ENCODE measurements at places on chromosomes 4 and X.

DNA sequence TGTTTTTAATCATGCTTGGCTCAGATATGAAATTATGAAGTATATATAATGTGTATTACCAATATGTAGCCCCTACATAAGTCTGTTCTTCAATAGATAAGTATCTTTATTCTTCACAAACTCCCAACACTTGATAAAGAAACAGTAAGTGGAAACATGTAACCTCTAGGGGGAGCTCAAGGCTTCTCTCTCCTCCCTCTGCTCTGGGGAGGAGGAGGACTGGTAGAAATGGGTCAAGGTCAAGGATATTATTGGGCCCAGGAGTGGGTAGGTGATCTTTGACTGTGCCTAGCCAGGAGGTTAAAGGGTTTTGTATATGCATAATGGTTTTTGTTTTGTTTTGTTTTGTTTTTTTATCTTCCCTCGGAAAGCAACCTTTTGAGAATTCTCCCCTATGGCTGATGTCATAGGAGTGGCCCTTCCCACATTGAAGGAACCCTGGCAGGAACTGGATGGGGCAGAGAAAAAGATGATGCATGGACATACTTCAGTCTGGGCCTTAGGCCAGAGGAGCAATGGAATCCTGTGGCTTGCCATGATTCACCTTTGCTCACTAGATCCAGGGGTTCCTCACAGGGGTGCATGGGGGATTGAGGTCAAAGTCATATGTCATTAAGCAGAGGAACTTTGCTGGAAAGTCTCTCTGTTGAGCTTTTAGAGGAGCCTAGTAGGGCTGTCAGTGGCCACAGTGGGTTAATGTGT is 460.3 kb downstream of the MID1IP1 start:
- DNase-seq = no peak

DNA sequence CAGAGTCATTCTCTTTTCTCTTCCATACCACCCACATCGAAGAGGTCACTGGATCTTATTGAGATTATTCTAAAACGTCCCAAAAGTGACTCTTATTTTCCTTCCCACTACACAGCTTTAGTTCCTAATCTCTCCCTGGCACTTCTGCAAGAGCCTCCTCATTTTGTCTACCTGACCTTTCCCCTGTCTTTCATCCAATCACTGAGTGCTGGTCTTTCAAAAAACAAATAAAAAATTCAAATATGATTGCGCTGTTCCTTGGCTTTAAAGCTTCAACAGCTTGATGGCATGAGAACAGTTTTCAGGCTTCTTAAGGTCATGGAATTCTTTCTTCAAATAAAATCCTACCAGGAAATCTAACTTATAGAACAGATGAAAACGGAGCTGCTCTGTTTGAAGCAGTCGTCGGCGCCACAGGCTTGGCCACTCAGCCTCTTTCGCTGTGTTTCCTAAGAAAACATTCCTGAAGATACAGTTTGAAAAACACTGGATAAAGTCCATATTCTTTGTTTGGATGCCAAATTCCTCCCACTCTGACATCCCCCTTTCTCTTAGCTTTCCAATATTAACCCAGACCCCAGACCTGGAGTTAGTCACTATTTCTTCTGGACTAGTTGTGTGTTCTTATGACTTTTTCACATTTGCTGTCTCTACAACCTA is 12.5 kb downstream of the SYTL5 start:
- no peak for DNase-seq

DNA sequence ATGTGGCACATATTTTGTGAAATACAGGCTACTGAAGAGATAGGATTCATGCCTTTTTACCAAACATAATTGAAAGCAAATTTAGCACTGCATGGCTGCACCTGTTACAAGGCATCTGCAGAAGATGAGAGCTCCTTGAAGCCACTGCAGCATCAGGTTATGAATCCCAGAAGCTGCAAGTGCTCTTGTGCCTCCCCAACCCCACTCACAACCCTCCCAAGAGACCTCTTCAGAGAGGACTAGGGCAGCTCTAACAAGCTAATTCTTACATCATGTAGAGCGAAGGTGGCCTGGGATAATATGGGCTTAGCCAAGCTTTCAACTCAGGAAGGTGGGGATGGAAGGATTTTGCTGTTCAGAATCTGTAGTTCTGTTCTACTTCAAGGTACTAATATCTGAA is 27.2 kb downstream of the MFAP3L start:
- DNase-seq = no peak

DNA sequence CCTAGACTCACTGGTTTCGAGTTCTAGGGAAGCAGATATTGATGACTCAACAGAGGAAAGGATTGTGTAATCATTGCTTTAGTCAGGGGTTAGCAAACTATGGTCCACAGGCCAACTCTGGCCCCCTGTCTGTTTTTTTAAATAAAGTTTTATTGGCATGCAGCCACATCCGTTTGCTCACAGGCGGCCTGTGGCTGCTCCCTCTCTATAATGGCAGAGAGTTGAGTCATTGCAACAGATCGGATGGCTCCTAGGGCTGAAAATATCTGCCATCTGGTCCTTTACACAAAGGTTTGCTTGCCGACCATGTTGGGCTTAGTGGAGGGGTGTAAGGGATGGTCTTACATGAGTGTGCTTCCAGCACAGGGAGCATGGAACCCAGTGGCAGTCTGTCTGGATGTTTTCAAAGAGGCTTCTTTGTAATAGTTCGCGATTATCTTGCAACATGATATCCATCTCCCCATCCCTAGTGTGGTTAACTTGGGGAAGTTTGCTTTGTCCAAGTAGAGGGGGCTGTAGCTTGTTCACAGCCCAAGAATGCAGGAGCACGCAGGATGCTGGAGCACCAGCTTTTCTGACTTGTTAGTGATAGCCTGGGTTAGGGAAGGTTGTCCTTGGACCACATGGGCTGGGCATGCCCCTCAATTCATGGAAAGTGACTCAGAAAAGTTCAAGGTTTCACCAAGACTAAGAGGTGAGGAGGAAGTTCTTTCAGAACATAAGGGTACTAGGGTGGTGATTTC is 59.3 kb upstream of the CLDN34 start:
- no peak for DNase-seq

DNA sequence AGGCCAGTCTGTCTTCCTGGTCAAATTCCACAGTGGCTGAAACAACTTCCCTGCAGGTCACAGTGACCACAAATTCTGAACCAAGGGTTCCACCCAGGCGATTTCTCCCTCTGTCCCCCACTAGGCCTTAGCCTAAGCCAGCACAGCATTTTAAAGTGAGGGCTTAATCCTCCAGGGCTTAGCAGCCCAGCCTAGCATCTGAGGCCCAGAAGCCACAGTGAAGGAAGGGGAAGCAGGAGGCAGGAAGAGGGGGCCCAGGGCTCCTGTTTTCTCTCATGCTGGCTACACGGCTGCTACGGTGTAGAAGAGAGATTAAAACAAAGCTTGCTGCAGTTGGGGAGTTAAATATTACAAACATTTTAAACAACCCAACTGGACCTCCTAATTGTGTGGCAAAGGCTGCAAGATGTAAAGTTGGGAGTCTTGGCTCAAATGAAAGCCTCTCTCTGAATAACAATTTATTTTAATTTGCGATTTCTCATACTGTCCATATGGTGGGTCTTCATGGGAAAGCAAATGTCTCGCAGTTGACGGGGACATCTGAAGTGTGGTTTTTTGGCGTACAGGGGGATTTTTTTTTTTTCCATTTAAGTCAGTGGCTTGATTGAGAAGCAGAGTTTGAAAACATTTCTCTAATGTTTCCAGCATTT is 170.8 kb upstream of the RAI2 start:
- no peak for DNase-seq

DNA sequence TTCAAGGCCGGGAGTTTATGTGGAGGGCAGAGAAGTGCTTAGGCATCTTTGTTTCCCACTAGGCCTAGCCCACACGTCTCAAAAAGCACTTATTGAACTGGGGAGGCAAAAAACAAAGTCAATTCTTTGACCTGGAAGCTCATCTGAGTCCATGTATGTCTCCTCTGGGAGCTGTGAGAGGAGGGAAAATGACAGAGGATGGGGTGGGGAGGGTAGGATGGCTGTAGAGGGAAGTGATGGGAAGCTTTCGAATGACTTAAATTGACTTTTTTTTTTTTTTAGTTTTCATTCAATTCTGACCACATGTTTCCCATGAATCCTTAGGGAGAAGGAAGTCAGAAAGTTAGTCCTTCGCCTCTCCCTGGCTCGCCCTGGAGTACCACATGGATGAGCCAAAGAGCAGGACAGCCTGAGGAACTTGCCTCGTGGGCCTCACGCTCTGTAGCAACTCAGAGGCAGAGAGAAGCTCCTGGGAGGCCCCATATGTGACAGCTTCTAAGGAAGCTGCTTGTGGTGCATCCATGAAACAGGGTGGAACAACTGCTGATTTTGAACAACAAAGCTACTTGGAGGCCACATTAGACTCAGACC is 45.0 kb downstream of the NHSL2 start:
- DNase-seq = no peak

DNA sequence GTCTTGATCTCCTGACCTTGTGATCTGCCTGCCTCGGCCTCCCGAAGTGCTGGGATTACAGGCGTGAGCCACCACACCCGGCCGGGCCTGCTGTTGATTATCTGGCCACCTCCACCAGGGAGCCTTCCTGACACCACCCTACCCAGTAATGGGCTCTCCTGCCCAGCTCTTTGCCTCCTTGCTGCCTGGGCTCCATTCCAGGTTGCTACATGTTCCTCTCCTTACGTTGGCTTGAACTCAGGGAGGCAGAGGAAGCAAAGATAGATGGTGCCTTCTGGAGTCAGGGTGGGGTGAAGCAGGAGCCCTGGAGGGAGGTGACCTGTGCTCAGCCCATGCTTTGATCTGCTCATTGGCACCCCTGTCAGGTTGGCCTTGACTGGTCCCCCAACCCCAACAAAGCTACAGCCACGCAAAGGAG is 26.3 kb downstream of the FLNA start:
- DNase-seq = no peak

DNA sequence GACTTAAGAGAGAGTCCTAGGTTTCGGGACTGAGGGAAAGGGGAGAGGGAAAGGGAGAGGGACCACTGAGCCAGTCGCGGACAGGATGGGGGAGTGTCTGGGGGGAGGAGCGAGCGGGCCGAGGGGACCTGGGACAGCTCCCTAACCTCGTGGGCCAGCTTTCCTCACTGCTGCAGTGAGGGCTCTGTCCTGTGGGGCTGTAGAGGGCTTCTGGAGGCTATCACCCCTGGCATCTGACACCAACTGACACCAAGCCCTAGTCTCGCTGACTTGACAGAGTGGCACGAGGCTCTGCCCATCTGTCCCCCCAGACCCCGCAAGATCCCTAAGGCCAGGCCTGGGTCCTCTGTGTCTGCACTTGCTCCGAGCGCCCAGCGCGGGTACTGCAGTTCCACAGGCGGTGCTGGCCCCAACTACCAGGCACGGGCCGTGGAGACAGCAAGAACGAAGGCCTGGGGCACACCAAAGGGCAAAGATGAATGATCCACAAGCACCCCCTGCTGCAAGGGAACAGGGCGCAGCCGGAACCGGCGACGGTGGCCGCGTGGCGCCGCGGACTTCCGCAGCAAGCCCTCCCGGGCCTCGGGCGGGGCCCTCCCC is 465 bp downstream of the HAUS7 start:
- no peak for DNase-seq

DNA sequence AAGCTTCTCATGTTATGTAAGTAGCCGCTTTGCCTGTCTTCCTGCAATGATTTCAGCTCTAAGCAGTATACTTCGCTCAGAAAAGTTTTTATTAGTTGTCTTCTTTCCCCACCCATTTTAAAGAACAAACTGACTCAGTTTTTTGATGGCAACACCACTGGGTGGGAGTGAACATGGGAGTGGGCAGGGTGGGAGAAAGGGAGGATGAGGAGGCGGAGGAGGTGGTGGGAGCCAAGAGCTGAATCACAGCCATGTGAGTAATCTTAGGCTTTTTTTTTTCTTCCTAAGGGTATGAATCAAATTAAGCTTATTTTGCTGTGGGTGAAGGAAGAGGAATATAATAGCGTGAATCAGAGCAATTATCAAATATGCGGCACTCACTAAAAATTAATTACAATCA is 574.3 kb upstream of the DIPK2B start:
- no peak for DNase-seq

GRCh38 chr4:127888559-127888958 is 7.9 kb downstream of the PLK4 start:
- no peak for DNase-seq

GRCh38 chr4:80259012-80259411 is 7.5 kb upstream of the FGF5 start:
- DNase-seq = no peak

GRCh38 chr4:146182443-146182842 is 6.9 kb downstream of the LSM6 start:
- DNase-seq = no peak

- DNase-seq = no peak
Measured at GRCh38 chr4:33485111-33485510, 2759.2 kb downstream of the ARAP2 start.

- DNase-seq = no peak
Measured at GRCh38 chr4:27068151-27068867, 207.7 kb downstream of the STIM2 start.

GRCh38 chr4:20338841-20339240 is 87.1 kb downstream of the SLIT2 start:
- no peak for DNase-seq

GRCh38 chrX:139106069-139106468 is 394.6 kb upstream of the FGF13 start:
- DNase-seq = no peak

- no peak for DNase-seq
Measured at GRCh38 chr4:122541996-122542395, 78.9 kb downstream of the IL21 start.

DNA sequence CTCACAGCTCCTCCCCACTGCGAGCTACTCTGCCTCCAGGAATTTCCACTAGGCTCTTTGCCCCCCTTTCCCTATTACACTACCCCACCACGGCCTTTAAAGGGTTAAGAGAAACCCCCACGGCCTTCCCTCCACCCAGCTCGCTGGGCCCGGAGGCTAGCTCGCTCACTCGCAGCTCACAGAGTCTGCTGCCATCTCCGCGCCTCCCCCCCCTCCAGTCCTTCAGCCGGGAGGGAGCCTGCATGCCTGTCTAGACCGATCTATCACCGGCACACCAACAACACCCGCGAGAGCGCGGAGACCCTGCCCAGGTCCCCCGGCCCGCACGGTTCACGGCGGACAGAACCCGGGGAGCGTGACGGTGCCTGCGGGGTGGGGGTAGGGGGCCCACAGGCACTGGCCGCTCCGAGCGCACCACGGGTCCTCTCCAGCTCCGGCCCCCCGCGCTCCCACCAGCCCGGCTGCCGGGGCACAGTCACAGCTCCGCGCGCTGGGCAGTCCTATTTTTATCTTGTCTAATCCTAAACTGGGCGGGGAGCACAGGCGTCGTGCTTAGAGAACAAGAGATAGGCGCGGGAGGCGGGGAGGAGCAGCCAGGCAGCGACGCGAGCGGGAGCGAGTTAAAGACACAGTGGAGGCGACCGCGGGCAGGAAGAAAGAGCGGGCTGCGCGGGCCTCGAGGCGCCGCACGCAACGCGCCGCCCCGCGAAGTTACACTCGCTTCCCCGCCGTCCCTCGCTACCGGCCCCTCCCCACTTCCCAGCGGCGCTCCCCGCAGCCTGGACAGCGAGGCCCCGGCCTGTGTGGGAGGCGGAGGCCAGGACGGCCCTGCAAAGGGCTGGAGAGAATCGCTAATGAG is 3.5 kb downstream of the BCOR start:
- no peak for DNase-seq

GRCh38 chr4:74009307-74009706 is 10.8 kb upstream of the CXCL5 start:
- no peak for DNase-seq
